ENCODE measurements at places on chromosomes 3 and 15.
A peak's percentile ranks its signal among the peaks of the same experiment; 100 is the strongest.

- DNase-seq: no peak
Observed at GRCh38 chr3:175193815-175194518, 334.8 kb downstream of the NAALADL2 start.

DNA sequence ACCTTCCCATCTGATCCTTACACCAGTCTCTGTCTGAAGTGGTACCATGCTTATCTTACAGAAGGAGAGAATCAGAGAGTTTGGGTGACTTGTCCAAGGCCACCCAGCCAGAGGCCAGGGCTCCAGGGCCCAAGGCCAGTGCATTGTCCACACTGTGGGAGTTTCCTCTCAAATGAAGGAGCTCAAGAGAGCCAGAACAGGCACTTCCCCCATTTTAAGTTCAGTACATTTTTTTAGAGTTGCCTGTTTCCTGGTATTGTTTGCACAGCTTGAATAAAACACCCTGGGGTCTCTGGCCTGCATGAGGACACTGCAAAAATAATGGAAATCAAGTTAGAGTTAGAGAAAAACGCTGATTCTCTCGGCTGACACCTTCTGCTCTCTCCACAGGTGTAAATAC lies 284.0 kb downstream of the SQOR start:
- no peak for DNase-seq

- DNase-seq: no peak
Observed at GRCh38 chr3:141330718-141331376, 37.5 kb upstream of the ZBTB38 start.

GRCh38 chr3:126895178-126896066 lies 87.5 kb upstream of the PLXNA1 start:
- DNase-seq: no peak

GRCh38 chr15:83106994-83107840 lies at the start of gene TM6SF1:
Gene TM6SF1, plus strand, starts transcription at chr15:83107645. Its CDS starts 36 bp downstream, at chr15:83107681.
- peak; percentile 48 for DNase-seq

DNA sequence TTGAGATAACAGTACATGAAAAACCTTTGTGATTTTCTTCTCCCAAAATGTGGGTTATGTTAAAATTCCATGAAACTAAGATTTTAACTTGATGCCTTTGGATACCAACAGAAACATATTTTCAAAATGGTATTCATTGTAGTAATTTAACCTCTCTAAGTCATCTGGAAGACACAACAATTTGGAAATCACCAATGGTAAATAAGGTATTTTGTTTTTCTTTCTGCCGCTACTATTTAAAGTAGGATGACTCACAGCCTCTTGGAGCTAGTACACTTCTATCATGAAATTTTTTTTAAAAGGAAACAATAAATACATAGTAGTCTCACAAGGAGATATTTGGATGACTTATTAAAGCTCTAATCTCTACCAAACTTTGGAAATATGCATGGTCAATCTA lies 291.6 kb upstream of the VEPH1 start:
- no peak for DNase-seq

DNA sequence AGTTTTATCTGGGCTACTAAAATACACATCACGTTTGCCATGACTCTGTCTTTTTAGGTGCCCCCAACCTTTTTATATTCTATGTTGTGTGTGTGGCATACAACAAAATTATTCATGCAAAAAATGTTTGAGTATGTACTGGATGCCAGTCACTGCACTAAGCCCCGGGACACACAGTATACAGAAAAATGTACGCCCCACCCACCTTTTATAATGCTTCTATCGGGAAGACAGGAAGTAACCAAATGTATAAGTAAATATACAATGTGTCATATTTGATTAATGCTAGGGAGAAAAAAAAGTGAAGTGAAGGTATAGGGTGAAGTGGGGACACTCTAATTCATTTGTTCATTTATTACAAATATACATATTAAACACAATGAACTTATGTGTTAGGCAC lies 503.4 kb upstream of the MDFIC2 start:
- DNase-seq: no peak

DNA sequence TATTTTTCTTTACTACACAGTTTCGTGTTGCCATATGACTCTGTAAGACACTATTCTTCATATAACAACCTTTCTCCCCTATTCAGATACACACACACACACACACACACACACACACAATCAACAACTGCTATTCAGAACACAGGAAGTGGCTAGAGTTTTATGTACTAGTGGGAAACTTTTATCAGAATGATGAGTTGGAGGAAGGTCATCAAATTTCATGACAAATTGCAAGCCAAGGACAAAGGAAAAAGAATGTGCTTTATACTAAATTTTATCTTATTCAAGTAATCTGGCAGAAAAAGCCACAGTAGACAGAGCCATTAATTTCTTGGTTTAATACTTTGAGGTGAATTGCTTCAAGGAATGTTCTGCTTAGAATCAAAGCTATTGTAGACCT lies 899.8 kb downstream of the ROBO2 start:
- DNase-seq: no peak

GRCh38 chr3:72143322-72143721 lies 358.4 kb upstream of the PROK2 start:
- DNase-seq: no peak

GRCh38 chr3:171566803-171567422 lies 106.7 kb upstream of the TNIK start:
- peak; percentile 57 for DNase-seq

GRCh38 chr3:41209646-41210045 lies 10.3 kb downstream of the CTNNB1 start:
- DNase-seq: no peak

- DNase-seq: no peak
Observed at GRCh38 chr3:61172203-61172602, 79.0 kb downstream of the FHIT start.

DNA sequence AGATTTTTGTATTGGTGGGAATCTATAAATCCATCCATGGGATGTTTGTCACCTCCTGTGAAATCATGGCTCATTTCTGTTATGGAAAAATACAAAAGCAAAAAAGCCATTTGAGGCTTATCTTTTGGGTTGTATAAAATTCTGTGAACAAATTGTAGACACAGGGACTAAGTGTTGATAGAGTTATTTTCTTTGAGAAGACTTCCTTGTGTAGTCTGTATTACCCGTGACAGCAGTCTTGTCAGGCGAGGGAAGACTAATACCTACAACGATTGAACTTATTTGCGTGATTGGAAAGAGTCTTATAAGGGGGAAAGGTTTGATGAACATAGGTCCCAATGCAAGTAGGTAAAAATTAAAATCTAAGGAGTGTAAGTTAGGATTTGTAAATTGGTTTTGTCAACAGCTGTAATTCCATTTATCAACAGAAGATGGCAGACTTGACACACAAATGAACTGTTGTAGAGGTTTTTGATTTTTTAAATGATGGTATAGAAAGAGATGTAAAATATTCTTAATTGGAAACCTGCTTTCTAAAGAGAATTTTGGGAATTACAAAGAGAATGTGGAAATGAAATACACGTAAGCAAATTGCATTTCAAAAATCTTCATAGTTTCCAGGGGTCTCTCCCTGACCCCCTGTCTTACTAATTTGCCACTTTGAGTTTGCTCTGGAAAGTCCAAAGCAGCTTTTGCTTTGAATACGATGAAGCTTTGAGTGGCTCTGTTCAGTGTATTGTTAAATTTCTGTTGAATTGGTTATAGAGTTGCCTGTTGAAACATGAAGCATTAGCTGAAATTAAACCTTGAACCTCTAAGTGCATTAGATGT lies 33.2 kb downstream of the SLC25A26 start:
- peak; percentile 14 for DNase-seq

DNA sequence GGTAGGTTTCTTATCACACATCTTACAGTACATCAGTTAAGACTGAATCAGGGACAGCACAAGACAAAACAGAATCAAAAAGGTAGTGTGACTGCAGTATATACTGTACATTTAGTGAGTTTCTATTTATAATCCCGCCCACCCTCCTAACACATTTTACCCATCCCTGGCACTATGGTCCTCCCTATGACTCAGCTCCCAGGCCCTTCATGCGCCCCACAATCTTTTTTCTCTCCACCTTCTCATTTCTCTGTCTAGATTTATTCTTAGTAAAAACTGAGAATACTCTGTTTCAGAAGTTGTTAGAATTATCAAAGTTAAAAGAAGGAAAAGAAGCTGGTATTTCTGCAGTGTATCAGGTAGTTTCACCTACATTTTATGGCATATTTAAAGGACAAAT lies 427.3 kb downstream of the CNTN4 start:
- DNase-seq: no peak

- DNase-seq: no peak
Observed at GRCh38 chr3:34387826-34388564, 589.6 kb downstream of the PDCD6IP start.

DNA sequence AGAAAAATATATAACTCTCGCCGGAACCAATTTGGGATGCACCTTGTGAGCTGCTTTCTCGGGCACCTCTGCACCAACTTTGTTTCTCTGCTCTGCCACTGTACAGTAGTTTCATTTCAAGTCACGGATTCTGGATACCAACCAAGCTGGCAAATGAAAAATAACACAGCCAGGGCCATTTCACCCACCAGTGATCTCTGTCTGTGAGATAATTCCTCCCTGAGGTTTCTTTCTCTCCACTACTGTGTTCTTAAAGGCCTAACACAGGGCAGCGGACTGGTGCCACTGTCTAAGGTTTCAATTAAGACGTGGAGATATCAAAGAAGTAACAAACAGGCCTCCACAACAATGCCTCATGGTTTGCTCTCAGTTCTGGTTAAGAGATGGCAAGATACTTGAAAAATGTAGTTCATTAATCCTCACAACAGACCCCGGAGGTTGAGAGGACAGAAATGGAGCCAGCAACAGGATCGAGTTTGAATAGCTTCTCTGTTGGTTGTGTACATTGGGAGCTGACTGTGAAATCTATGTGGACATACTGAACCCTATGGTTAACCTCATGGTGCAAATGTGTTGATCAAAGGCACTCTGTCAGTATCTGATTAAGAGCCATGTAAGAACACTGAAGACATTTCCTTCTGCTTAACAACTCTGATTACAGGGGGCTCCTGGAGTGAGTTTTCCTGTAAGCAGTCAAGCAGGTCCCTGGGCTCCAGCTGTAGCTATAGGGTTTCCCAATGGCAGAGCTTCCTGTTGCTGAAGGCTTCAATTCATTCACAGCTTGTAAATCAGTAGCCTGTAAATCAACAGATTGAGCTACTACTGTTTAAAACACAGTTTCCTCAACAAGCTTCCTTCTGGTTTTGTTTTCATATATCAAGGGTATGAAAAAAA lies 470.5 kb downstream of the EPHA3 start:
- DNase-seq: no peak

- peak; percentile 50 for DNase-seq
Observed at GRCh38 chr15:63915873-63916771, 82.4 kb upstream of the HERC1 start.

DNA sequence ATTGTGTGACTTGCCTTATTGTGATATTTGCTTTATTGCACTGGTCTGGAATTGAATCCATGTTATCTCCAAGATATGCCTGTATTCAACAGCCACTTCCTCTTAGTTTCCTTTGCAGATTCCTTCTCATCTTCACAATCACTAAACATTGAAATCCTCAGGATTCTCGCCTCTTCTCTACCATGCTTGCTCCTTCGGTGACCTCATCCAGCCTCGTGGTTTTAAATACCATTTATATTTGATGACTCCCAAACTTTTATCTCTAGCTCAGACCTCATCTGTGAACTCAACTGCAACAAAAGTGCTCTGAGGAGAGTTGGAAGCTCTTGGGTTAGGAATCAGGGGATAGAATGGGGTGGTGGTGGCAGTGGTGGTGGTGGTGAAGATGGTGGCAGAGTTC lies 19.9 kb downstream of the POLR2M start:
- no peak for DNase-seq

- no peak for DNase-seq
Observed at GRCh38 chr3:133828576-133829309, 23.1 kb downstream of the SRPRB start.

DNA sequence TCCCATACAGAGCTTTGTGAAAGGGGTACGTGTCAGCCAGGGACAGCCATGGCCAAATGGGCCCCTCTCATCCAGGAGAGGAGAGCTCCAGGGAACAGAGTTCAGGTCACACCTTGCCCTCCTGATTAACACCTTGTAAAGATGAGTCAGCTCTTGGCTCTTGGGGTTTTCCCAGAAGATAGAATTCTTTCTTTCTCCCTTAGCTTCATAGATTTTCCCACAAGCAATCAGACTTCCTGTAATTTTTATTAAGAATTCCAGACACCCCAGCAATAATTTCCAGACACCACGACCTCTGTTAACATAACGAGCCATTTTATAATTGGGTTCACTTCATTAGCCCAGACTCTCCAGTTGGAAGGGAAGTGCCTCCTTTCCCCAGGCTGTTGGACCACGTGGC lies 86.4 kb downstream of the LRTM1 start:
- no peak for DNase-seq

- DNase-seq: no peak
Observed at GRCh38 chr3:41652931-41653330, 309.0 kb downstream of the ULK4 start.

GRCh38 chr3:117836296-117836695 lies 1126.7 kb downstream of the TUSC7 start:
- DNase-seq: no peak

DNA sequence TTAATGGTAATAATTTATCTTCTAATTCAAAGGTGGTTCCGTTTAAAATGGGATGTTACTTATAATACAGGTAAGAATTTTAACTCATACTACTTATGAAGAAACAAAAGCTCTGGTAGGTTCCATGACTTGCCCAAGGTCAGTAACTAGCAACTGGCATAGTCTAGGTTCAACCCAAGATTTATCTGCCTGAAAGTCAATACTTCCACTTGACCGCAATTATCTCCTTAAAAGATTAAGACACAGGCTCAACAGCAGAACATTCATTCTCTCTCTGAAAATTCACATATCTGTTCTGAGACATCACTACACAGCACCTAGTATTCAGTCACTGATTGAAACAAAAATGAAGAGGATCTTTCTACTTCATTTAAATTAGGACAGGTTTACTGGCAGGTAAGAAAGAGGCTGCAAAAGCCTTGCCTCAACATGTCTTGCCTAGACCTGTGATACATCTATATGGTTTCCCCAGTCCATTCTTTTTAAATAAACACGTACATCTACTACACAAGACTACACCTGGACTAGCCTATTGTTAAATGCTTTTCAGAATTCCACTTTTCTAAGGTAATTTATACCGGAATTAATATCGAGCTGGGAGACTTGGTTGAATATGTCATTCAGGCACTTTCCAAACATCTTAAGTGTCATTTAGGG lies 1.2 kb downstream of the CSNK1G1 start:
- DNase-seq: no peak

DNA sequence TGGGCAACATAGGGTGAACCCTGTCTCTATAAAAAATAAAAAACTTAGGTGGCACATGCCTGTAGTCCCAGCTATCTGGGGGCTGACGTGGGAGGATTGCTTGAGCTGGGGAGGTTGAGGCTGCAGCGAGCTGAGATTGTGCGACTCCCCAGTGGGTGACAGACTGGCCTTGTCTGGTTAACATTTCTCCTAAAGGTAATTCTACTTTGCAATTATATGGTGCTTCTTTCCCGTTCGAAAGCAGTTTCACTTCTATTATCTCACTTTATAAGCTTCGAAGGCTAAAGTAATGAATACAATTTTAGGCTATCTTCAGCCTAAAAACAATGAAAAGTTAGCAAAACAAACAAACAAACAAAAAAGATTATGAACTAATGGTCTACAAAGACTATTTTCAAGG lies 35.3 kb downstream of the COMMD2 start:
- no peak for DNase-seq

GRCh38 chr15:57657619-57658018 lies 48.9 kb upstream of the POLR2M start:
- DNase-seq: no peak

Measured in HEK293T (cell line).